IMR-90 (cell line): ENCODE measurements at places on chromosomes 4 and X. TPM values are rescaled to one million over a fixed set of nuclear protein-coding genes. Genes with fewer than 3 reads are reported as not detected.

SSX2 gene
- not detected in 2 replicates for total RNA-seq

LIN54 gene
- total RNA-seq: 23.9 and 26.9 TPM in 2 replicates

RNF212 gene
- under 0.01 TPM in 2 replicates for total RNA-seq

PPA2 gene
- total RNA-seq: 52.5 and 66.7 TPM in 2 replicates

CXCL3 gene
- total RNA-seq: 0.18 TPM in 1 of 2 replicates, not detected in the other

MTMR8 gene
- under 0.01 TPM in 1 of 2 replicates, not detected in the other for total RNA-seq

SLC25A14 gene
- total RNA-seq: 13.8 and 17.2 TPM in 2 replicates

PCYT1B gene
- total RNA-seq: under 0.01 TPM in 1 of 2 replicates, not detected in the other

MAGEB17 gene
- total RNA-seq: under 0.01 TPM in 2 replicates

LIMCH1 gene
- 2.2 and 2.9 TPM in 2 replicates for total RNA-seq

SUPT20HL1 gene
- total RNA-seq: not detected in 2 replicates

CXCL6 gene
- not detected in 2 replicates for total RNA-seq

FGFR3 gene
- 0.18 and 0.28 TPM in 2 replicates for total RNA-seq

PAGE4 gene
- total RNA-seq: not detected in 2 replicates

GLUD2 gene
- total RNA-seq: 1.4 and 1.6 TPM in 2 replicates

PNCK gene
- 0.18 TPM in 1 of 2 replicates, not detected in the other for total RNA-seq

AKAP14 gene
- not detected in 2 replicates for total RNA-seq

IL2 gene
- not detected in 2 replicates for total RNA-seq

SFRP2 gene
- not detected in 2 replicates for total RNA-seq

HAND2 gene
- total RNA-seq: 0.36 and 0.56 TPM in 2 replicates

FGFBP2 gene
- not detected in 2 replicates for total RNA-seq

FAM9B gene
- not detected in 2 replicates for total RNA-seq

MTNR1A gene
- not detected in 2 replicates for total RNA-seq

UGT2A3 gene
- not detected in 2 replicates for total RNA-seq

PDE6B gene
- total RNA-seq: under 0.01 TPM in 1 of 2 replicates, not detected in the other

FAM200B gene
- 16.7 and 20.6 TPM in 2 replicates for total RNA-seq

PHF8 gene
- total RNA-seq: 11.4 and 15.2 TPM in 2 replicates

HPGDS gene
- not detected in 2 replicates for total RNA-seq

GRIA3 gene
- not detected in 2 replicates for total RNA-seq

DTHD1 gene
- not detected in 2 replicates for total RNA-seq

TBC1D8B gene
- total RNA-seq: 10.4 and 14.4 TPM in 2 replicates

GPR34 gene
- not detected in 2 replicates for total RNA-seq

RBM46 gene
- not detected in 2 replicates for total RNA-seq

DIPK2B gene
- total RNA-seq: not detected in 2 replicates

ADGRL3 gene
- total RNA-seq: 2.2 and 2.5 TPM in 2 replicates

SLC39A8 gene
- total RNA-seq: 0.18 and 0.28 TPM in 2 replicates

ATP1B4 gene
- not detected in 2 replicates for total RNA-seq

UGT2B7 gene
- not detected in 2 replicates for total RNA-seq

GUCY1A1 gene
- total RNA-seq: 0.28 and 0.54 TPM in 2 replicates

PFKFB1 gene
- under 0.01 TPM in 1 of 2 replicates, not detected in the other for total RNA-seq

SH2D1A gene
- total RNA-seq: not detected in 2 replicates

NR3C2 gene
- 1.9 and 2.3 TPM in 2 replicates for total RNA-seq

SPANXA2 gene
- not detected in 2 replicates for total RNA-seq

S100G gene
- not detected in 2 replicates for total RNA-seq

WDR13 gene
- 60.8 and 62.7 TPM in 2 replicates for total RNA-seq

CLGN gene
- 0.36 and 1.4 TPM in 2 replicates for total RNA-seq

PRDM5 gene
- total RNA-seq: 10.8 and 12.8 TPM in 2 replicates

NRK gene
- total RNA-seq: 2.7 and 3.6 TPM in 2 replicates

SPANXC gene
- not detected in 2 replicates for total RNA-seq
